Breast epithelium (tissue), 4 donors: ENCODE measurements at places on chromosomes 7 and 10.

- DNase-seq = no peak
These were observed 9.8 kb downstream of the CREB3L2 start for GRCh38 chr7:137992104-137992549.

DNA sequence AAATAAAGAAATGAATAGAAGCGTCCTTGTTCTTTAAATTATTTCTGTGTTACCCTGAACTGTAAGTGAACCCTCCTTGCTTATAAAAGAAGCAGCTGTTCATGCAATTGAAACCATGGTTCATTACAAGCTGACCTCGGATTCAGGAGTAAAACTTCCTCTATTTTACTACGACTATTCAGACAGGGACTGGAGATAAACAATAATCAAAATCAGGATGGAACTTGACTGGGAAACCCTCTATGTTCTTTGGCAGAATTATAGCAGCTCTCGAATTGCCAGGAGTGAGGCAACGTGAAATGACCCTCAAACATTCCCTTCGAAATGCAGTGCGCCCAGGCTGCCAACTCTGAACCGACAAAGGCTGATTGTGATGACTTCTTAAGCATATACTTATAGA lies 172.1 kb downstream of the CYP26A1 start:
- DNase-seq = peak; percentile 23

- no peak for DNase-seq
These were observed 35.1 kb upstream of the PAX2 start for GRCh38 chr10:100710151-100710871.

DNA sequence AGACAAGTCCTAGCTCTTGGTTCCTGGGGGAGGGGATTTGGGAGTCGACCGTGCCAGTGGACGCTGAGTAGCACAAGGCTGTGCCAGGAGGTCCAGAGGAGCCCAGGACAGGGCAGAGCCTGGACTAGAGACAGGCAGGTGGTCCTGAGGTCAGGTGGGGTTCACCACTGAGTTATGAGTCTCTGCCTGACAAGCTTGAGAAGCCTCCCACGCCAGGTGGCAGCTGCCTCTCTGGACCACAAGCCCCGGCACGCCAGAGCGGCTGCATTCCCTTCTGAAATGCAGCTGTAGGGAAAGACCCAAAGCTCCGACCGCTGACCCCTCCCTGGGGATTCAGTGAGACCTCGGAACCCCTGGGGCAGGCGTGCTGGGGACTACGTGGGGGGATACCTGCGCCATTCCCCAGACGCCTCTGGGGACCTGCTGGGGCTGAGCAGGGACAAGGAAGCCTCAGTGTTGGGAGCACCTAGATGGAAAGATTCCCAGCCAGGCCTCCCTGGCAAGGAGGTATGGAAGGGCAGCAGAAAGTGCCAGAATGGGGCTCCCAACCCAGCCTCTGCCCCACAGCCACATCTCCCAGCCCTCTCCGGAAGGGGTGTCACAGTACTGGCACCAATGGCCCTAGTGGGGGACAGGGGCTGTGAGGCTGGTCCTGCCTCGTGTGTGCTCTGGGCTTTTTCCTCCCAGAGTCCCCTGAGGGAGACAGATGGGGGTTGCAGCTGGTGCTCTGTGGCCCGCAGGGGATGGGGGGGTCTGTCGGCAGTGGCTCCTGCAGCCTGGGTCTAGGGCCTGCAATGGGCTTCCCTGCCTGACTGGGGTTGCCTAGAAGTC lies 29.0 kb downstream of the PDGFA start:
- no peak for DNase-seq

- DNase-seq = no peak
These were observed 25.8 kb upstream of the LEP start for GRCh38 chr7:128215281-128215680.

DNA sequence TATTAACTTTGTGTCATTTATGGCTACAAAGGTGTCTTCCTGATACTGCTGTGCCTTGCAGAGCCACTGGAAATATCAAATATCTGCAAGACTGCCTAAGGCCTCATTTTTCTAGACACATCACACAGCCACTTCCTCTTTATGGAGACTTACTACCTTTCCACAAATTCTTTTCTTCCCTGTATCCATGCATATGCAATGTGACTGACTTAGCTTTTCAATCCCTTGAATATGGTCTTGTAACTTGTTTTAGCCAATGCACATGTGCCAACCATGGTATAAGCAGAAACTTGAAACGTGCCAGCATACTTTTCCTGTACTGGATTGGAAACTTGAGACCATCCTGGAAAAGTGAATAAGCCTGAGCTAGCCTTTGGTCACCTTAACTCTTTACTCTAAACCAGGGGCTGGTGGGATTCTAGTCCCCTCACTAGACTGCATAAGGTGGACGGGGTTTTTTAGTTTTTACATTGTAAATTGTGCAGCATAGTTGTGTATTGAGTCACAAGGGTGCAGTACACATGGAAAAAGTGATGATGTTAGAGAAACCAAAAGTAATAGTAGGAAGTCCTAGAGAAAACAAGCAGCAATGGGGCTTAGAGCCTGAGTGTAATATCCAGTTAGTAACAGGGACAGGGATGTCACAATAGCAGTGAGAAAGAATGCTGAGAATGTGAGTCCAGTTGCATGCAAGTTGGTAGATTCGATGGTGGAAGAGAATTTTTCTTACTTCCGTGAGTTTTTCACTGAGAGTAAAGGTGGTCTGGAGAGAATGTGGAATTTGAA lies 879.5 kb downstream of the SORCS1 start:
- DNase-seq = no peak

- no peak for DNase-seq
These were observed 12.8 kb downstream of the LBX1 start for GRCh38 chr10:101216207-101217043.

DNA sequence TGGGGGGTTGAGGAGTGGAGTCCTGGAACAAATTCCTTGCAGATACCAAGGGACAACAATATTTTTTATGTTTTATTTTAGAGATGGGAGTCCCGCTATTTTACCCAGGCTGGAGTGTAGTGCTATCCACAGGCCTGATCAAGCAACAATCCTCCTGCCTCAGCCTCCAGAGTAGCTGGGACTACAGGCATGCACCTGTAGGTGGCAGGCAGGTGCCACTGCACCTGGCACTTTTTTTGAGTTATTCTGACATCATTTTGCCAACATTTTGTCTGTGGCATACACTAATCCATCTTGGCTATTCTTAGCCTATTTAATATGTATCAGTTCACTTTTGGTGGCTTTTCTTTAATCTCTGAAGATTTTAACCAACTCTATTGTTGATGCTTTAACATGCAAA lies 317.8 kb upstream of the MTPN start:
- DNase-seq = no peak

- DNase-seq = no peak
These were observed 143.6 kb upstream of the NFE2L3 start for GRCh38 chr7:26008428-26008827.

DNA sequence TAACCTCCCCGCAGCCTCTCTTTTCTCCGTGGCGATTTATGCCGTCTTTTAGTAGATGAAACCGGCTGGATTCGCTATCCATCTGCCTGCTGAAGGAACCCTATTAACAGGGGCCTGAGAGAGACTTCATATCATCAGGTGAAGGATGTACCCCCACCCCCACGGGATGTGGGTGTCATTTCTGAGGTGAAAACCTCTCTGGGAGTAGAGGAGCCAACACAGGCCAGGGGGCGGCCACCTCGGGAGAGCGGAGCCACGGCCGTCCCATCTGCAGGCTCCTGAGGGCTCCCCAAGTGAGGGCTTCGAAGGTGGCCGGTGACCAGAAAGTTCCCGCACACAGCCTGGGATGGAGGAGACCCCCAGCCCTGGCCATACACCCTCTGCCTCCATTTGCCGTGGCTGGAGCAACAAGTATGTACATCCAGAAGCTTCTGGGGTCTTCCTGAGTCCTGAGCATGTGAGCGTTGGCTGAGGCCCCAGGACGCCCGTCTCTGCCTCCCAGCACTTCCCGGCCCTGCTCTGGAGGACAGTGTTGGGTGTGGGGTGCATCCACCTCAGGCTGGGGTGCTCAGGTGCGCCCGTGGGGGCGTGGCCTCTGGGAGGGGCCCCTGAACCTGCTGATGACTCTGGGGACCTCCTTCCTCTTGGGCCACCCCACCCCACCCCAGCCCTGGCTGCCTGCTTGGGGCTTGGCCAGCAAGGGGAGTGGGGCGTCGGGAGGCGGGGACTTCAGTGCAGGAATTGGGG lies 84.7 kb downstream of the NKX6-2 start:
- DNase-seq = peak; percentile 48

DNA sequence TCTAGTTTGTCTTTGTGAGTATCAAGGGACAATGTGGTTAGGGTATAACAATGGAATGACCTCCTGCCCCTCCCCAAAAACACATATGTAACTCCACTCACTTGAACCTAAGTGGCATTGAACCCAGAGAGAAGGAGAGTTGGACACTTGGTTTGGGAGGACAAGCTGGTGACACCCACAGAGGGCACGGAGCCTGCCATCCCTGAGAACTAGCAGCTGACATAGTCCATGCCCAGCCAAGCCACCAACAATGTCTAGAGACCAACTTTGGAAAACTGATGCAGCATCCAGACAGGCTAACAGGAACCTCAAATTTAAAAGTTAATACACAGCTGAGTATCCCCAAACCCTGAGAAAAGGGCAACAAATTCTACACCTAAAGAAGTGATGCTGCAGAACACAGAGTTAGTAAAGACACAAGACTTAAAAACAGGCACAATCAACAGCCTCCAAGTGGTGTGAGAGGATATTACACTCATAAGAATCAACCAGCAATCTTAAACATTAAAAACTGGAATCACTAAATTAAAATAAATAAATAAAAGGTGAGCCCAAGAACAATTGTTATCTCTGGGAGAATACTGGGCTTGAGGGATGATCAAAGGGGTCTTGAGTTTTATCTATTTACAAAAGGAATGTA lies 27.2 kb downstream of the NUDCD3 start:
- DNase-seq = no peak

DNA sequence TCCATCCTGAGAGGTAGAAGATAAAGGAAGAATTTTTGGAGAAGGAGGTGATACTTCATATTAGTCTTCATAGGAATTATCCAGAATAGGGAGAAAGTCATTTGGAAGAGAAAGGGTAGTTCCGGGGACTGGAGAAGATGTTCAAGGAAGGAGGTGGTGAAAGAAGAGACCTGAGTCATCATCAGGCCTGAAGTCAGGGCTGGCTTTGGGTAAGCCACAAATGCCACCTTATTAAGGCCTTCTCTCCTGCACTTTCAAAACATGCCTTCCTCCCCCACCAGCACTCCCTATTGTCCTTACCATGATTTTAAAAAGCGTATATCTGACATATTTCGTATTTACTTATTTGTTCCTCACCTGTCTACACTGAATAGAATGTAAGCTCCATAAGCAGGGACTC lies 112.2 kb upstream of the LRGUK start:
- DNase-seq = no peak

- no peak for DNase-seq
These were observed 1.4 kb downstream of the ATP5F1C start for GRCh38 chr10:7789390-7789789.

DNA sequence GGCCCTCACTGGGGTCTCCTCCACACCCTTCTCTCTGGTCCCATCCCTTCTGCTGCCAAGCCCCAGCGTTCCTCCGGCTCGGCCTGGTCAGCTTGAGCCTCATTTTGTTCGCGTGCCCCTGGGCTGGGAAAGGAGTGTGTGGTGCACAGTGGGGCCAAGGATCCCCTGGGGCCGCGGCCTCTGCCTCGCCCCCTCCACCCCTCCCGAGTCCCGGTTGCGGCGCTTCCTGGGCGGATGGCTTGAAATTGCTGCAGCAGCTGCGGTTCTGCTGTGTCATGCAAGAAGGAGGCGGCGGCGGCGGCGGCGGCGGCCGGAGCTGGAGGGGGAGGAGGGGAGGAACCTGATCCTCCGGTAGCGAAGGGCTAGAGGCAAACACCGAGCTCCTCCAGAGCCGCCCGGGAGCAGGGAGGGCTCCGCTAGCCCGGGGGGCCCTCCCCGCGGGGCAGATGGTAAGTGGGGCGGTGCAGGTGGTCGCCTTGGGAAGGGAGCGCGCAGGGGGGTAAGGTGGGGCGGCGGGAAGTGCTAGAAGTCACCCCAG lies 217.8 kb upstream of the MKLN1 start:
- peak; percentile 61 for DNase-seq

- DNase-seq = no peak
These were observed 1240.4 kb downstream of the GATA3 start for GRCh38 chr10:9294865-9295264.

GRCh38 chr10:66892871-66893270 lies 33.0 kb upstream of the LRRTM3 start:
- DNase-seq = no peak

DNA sequence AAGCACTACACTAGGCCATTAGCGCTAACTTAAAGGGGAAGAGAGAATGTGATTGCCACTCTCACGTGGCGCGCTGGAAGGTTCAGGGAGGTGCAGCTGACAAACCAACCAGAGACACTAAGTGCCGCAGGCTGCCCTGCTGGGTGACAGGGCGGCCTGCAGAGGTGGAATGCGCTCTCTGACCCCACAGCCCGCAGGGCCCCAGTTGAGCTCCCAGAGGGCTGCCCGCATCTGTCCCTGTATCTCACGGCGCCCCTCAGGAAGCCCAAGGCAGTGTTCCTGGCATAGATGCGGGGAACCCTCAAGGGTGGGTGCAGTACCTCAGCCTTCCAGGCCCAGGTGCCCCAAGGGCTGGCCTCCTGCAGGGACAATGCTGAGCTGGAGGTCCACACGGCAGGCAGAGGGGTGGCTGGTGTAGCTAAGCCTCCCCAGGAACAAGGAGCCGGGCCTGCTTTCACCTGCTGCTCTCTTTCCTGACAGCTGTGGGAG lies 66.6 kb downstream of the CALML3 start:
- DNase-seq = no peak

DNA sequence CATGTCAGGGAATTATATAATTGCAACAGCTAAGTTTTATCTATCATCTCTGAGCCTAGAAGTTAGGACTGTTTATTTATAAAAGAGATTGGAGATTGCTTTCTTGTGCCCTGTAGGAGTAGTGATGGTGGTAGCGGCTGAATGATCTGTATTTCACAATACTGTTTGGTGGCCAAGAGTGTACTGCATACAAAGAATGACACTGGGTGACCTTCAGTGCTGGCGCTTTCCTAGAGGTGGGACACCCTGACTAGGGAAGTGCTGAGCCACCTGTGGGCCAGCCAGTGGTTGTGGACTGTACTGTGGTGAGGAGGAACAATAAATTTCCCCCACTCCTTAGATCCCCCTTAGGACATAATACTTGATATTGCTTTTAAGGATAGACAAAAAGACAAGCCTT lies 53.0 kb downstream of the COPG2 start:
- no peak for DNase-seq

DNA sequence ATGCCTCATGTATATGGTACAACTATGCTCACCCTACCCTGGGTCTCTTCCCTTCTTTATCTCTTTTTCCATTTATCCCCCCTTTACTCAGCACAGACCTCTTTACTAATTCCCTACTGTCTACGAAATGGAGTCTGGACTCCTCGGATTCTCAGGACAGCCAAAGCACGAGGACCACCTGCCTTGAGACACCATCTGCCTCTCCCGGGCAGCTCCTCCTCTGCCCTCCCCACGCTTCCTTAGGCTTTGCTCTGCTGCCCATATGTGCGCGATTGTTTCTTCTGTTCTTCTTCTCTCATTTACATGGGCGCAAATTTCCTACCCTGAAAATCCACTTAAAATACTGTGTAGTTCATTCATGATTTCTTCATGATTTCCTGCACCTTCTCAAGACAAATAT lies 62.7 kb upstream of the STK17A start:
- no peak for DNase-seq

GRCh38 chr7:101593556-101593955 lies 35.5 kb downstream of the MYL10 start:
- no peak for DNase-seq
